ENCODE measurements at places on chromosomes 16 and 17.

DNA sequence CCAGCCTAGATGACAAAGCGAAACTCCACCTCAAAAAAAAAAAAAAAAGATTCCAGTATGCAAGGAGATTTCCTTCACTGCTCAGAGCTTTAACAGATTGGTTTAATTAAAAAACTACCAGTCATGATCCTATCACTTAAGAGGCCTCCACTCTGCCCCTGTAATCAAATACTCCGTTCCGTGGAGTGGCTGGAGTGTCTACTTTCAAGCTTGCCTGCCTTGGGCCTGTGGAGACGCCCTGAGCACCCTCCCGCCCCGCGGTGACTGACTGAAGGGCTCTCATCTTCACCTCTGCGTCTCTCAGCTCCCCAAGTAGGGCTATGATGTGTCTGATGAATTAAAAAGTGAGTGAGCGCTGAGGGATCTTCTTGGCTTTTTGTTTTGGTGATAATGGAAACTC, 25.3 kb upstream of the TRPV3 start:
- no peak for DNase-seq
- no peak overlapping the region for H3K4me3 ChIP-seq

DNA sequence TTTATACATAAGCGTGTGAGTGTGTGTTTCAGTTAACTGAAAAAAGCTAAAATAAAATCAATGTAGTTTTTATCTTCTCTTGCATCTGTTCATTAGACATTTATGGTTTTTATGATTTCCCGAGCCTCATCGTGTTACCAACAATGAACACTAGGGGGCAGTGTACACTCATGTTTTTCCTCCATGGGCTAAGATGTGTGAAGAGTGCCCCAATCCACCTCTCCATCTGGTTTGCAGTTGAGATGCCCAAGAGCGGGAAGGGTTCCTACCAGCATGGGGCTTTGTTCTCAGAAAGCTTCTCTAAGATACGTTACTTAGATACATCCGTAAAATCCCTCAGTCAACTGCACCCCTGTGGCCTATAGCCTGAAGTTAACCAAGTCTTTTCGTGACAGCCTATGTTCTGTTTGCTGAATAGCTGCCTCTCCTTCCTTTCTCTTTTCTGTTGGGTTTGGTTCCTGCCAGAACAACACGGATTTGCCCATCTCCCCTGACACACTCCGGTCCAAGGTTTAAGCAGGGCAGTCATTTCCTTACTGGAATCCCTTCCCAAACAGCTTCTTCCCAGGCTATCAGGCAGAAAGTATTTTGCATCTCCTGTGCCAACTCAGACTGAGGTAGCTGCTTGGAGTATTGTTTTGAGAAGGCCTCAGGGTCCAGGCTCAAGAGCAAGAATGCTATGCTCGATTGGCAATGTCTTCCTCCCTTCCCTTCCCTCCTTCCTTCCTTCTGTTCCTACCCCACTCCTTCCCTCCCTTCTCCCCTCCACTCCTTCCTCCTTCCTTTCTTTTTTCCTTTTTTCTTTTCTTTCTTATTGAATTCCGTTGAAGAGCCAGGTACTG, 12.9 kb upstream of the ELAC2 start:
- H3K27ac ChIP-seq = no peak overlapping the region
- H3K4me1 ChIP-seq = no peaks in the 10 kb centered on the region
- H3K4me3 ChIP-seq = no peak overlapping the region

GRCh38 chr17:40958086-40958953, 8.4 kb downstream of the KRT39 start:
- no peaks in the 10 kb centered on the region for H3K36me3 ChIP-seq
- no peak overlapping the region for H3K27ac ChIP-seq
- DNase-seq = no peak
- H3K4me3 ChIP-seq = no peak overlapping the region

GRCh38 chr16:27346819-27347218, 33.0 kb downstream of the IL4R start:
- peaks cover 94% of the 10 kb centered on the region for H3K36me3 ChIP-seq
- H3K27ac ChIP-seq = no peak overlapping the region
- DNase-seq = no peak
- H3K4me1 ChIP-seq = no peaks in the 10 kb centered on the region
- H3K27me3 ChIP-seq = no peaks in the 10 kb centered on the region
- H3K4me3 ChIP-seq = no peak overlapping the region

DNA sequence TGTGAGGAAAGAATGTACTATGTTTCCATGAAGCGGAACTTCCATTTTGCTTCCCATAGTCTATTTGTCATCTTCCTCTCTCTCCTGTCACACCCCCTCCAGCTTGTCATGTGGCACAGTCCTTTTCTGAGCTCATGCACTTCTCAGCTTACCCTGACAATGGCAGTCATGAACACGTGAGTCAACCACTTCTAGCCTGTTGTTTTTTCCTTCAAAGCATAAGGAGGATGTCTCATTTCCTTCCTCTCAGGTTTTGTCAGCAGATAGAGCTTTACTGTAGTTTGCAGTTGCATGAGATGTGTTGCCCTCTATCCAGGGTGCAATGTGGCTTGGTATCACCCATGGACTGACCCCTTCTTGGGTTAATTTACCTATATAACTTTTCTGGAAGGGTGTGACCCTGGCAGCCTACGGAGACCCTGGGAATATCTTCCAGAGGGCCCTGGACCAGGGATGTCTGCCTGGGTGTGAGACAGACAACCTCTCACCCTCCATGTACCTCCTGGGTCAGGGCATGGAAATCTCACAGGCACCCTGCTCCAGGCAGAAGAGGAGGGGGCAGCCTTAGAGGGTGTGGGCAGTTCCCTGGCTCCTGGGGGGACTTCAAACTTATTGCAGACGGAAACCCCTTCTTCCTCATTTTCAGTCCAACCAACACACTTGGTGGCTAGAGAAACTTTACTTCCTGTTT, 4.0 kb upstream of the ZNF267 start:
- H3K4me1 ChIP-seq = peaks cover 13% of the 10 kb centered on the region
- H3K27me3 ChIP-seq = no peaks in the 10 kb centered on the region
- no peak for DNase-seq
- H3K36me3 ChIP-seq = no peaks in the 10 kb centered on the region
- H3K27ac ChIP-seq = peak overlapping the region; percentile 24

GRCh38 chr17:70215656-70216055, 46.3 kb downstream of the KCNJ2 start:
- no peaks in the 10 kb centered on the region for H3K36me3 ChIP-seq
- DNase-seq = no peak
- no peaks in the 10 kb centered on the region for H3K27me3 ChIP-seq
- no peak overlapping the region for H3K27ac ChIP-seq
- H3K4me3 ChIP-seq = no peak overlapping the region

DNA sequence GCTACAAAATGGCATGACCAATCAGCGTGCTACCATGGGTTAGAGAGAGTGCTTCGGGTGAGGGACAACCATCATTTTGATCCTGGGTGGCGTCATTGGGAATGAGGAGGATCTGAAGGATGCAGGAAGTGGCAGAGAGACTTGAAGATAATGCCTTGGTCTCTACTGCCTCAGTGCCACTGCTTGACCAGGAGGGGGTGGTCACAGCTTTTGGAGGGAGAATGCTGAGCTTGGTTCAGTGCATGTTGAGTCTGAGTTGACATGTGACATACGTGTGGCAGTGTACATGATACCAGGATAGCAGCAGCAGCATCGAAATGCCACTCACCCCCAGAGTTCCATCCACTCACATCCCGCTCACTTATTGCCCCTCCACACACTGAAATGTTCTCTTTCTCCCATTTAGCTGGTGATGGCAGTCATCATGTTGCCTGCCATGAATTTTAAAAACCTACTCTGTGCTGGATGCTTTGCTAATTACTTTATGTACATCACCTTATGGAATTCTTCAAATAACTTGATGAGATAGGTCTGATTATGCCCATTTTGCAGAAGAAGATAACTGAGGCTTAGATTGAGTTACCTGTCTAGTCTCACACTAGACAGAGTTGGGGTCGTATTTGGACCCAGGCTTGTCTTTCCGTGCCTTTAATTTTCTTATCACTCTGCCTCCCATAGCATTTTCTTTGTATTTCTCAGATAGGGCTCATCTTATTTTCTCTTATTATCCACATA, 36.7 kb downstream of the ARSG start:
- H3K27ac ChIP-seq = no peak overlapping the region
- H3K36me3 ChIP-seq = no peaks in the 10 kb centered on the region
- no peaks in the 10 kb centered on the region for H3K27me3 ChIP-seq
- no peak for DNase-seq
- H3K4me3 ChIP-seq = no peak overlapping the region

GRCh38 chr16:53600126-53600525, 97.1 kb upstream of the AKTIP start:
- H3K4me3 ChIP-seq = no peak overlapping the region
- no peaks in the 10 kb centered on the region for H3K4me1 ChIP-seq
- no peak overlapping the region for H3K27ac ChIP-seq
- DNase-seq = no peak
- no peaks in the 10 kb centered on the region for H3K36me3 ChIP-seq

DNA sequence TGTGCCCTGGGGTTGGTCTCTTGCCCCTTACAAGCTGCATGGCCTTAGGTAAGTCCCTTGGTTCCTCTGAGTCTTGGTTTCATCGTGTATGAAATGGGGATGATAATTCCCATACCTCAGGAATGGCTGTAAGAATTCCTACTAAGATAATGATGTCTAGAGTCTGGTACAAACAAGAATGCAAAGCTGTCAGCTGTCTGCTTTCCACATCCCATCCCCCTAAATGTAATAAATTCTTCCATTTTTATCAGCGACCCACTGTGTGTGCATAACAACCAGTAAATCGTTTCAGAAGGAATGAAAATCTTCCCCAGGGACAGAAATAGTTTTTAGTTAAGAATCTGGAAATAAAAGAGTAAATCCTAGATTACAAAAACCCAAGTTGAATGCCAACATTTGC, 95.4 kb downstream of the CPPED1 start:
- H3K4me1 ChIP-seq = no peaks in the 10 kb centered on the region
- H3K27ac ChIP-seq = no peak overlapping the region
- DNase-seq = no peak
- H3K4me3 ChIP-seq = no peak overlapping the region
- no peaks in the 10 kb centered on the region for H3K27me3 ChIP-seq

DNA sequence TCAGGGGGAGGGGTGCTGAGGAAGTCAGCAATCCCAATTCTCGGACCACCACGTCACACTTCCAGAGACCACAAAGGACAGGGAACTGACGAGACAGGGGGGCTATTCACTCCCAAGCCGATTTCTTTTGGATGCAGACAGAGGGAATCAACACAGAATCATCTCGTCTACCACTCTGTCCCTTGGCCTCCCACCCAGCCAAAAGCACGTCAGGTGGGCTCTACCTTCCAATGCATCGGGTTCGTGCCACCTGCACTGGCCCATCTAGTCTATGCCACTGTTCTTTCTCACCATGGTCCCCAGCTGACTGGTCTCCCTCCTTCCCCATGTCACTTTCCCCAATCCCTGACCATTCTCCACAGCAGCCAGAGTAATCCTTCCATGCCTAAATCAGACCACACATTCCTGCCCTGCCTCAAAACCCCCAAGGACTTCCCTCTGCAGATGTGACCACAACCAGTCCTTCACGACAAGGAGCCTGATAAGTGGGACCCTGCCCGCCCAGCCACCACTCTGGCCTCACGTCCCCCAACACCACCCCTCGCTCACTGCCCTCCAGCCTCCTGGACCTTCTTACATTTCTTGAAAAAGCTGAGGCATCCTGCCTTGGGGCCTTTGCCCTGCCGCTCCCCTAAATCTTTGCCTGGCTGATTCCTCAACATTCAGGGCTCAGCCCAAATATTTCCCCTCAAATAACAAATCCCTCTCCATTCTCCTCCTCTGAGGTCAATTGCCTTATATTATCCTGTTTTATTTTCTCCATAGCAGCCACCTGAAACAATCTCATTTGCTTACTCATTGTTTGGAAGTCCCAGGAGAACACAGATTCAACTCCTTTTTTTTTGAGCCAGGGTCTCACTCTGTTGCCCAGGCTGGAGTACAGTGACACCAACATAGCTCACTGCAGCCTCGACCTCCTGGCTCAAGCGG, 70.4 kb downstream of the IL21R start:
- H3K36me3 ChIP-seq = peaks cover 96% of the 10 kb centered on the region
- H3K4me3 ChIP-seq = no peak overlapping the region
- no peak overlapping the region for H3K27ac ChIP-seq
- H3K27me3 ChIP-seq = no peaks in the 10 kb centered on the region
- no peaks in the 10 kb centered on the region for H3K4me1 ChIP-seq

DNA sequence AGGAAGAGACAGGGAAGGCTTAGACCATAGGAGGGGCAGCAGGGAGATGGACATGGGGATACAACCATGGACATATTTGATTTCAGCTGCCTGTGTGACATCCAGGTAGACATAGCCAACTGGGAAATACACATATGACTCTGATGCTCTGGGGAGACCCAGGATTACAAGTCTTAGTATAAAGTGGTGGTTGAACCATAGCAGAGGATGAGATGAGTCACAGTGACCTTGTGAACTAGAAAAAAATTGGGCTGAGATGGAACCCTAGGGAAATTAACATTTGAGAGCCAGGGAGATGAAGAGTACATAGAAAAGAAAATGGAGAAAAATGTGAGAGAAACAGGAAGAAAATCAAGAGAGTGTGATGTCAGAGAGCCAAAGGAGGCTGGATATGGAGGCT, 10.2 kb downstream of the MARCHF10 start:
- no peak for DNase-seq
- no peaks in the 10 kb centered on the region for H3K27me3 ChIP-seq
- no peak overlapping the region for H3K4me3 ChIP-seq

- peaks cover 43% of the 10 kb centered on the region for H3K36me3 ChIP-seq
- no peak for DNase-seq
- H3K4me3 ChIP-seq = no peak overlapping the region
Observed at GRCh38 chr16:22232277-22233036, 26.4 kb downstream of the EEF2K start.

- no peak overlapping the region for H3K27ac ChIP-seq
- no peaks in the 10 kb centered on the region for H3K36me3 ChIP-seq
- no peak for DNase-seq
- H3K27me3 ChIP-seq = no peaks in the 10 kb centered on the region
- no peaks in the 10 kb centered on the region for H3K4me1 ChIP-seq
Observed at GRCh38 chr17:27945333-27945616, 52.1 kb upstream of the LYRM9 start.

GRCh38 chr16:81779536-81780320, 637 bp downstream of the PLCG2 start:
- no peak for DNase-seq
- peak overlapping the region; percentile 73 for H3K27ac ChIP-seq
- peak overlapping the region; percentile 82 for H3K4me3 ChIP-seq
- H3K4me1 ChIP-seq = no peaks in the 10 kb centered on the region

DNA sequence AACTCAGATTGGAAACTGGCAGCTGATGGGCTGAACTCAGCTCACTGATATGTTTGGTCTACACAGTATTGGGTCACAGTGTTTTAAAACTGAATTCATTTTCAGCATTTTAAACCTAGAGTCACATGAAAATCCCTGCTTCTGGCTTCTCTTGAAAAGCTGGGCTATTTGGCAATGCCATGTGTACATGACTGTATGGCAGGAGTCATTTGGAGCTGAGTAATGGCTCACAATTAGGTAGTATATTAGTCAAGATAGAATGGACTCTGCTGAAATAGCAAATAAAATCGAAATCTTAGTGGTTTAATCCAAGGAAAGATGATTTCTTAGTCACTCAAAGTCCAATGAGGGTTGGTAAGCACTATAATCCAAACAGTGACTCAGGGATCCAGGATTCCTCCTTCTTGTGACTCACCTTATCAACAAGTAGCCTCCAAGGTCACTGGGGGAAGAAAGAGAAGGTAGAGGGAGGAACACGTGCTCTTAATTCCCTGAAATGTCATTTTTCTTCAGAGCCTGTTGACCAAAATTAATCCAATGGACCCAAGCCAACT, 13.9 kb upstream of the PMP22 start:
- H3K4me3 ChIP-seq = no peak overlapping the region
- H3K27ac ChIP-seq = no peak overlapping the region
- no peaks in the 10 kb centered on the region for H3K36me3 ChIP-seq
- no peaks in the 10 kb centered on the region for H3K4me1 ChIP-seq
- no peaks in the 10 kb centered on the region for H3K27me3 ChIP-seq
- DNase-seq = no peak

- H3K27ac ChIP-seq = no peak overlapping the region
- H3K4me3 ChIP-seq = peak overlapping the region; percentile 11
- H3K4me1 ChIP-seq = no peaks in the 10 kb centered on the region
- H3K27me3 ChIP-seq = peaks cover 23% of the 10 kb centered on the region
Observed at GRCh38 chr16:30009990-30010843, 610 bp downstream of the DOC2A start.
